ENCODE measurements at places on chromosomes 11 and 22. TPM values are rescaled to one million over a fixed set of nuclear protein-coding genes. Genes with fewer than 3 reads are reported as not detected.

The OR8G1 gene
- total RNA-seq, result not detected

- no peaks in the 10 kb centered on the region for H3K27me3 ChIP-seq
- H3K4me1 ChIP-seq, result no peaks in the 10 kb centered on the region
- H3K36me3 ChIP-seq, result no peaks in the 10 kb centered on the region
- peak; percentile 7 for DNase-seq
- H3K27ac ChIP-seq, result peak overlapping the region; percentile 89
Observed at GRCh38 chr11:121291896-121292494, 576 bp upstream of the SC5D start.

The FAM181B gene
- 0.94 TPM for total RNA-seq

DNA sequence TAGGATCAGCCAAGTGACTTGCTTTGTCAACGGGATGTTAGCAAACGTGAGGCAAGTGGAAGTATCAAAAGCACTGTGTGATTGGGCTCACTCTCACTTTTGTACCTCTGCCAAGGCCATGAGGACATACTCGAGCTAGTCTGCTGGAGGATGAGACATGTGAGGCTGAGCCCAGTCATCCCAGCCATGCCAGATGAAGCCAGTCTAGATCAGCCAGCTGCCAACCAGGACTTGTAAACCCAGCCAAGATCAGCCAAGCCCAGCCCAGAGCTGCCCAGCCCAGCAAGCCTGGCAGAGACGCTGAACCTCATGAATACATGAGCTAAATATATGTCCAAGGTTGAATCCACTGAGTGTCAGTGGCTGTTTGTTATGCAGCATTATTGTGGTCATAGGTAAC lies 369.7 kb downstream of the MN1 start:
- H3K4me1 ChIP-seq, result no peaks in the 10 kb centered on the region
- no peak overlapping the region for H3K4me3 ChIP-seq
- no peaks in the 10 kb centered on the region for H3K36me3 ChIP-seq
- no peak overlapping the region for H3K27ac ChIP-seq
- DNase-seq, result no peak

The LMO2 gene
- total RNA-seq, result 51.5 TPM

Data from thyroid gland (tissue), 4 donors.